ENCODE measurements at places on chromosomes 3 and 15. TPM values are rescaled to one million over a fixed set of nuclear protein-coding genes. Genes with fewer than 3 reads are reported as not detected.

Gene SKOR1
- under 0.01 TPM for total RNA-seq

Gene NIT2
- 58.0 TPM for total RNA-seq

Gene PLAAT1
- 1.3 TPM for total RNA-seq

Gene GXYLT2
- total RNA-seq = 2.5 TPM

Gene ECE2
- 0.33 TPM for total RNA-seq

Gene MCTP2
- 24.5 TPM for total RNA-seq

Gene NLGN1
- under 0.01 TPM for total RNA-seq

Gene CCR9
- not detected for total RNA-seq

Gene FAM3D
- not detected for total RNA-seq

Gene ASTE1
- total RNA-seq = 4.4 TPM

Gene SLC25A20
- total RNA-seq = 9.2 TPM

Gene OXTR
- total RNA-seq = 8.0 TPM

Gene TM4SF4
- total RNA-seq = not detected

Gene UTS2B
- not detected for total RNA-seq

Gene GOLGB1
- 51.0 TPM for total RNA-seq

Gene PARP15
- total RNA-seq = not detected

Gene RPN1
- 305 TPM for total RNA-seq

Data from mammary epithelial cell (primary cell).